ENCODE measurements at places on chromosomes 6 and 20. TPM values are rescaled to one million over a fixed set of nuclear protein-coding genes. Genes with fewer than 3 reads are reported as not detected.

GMEB2 gene
- total RNA-seq = 10.5 TPM

PNRC1 gene
- total RNA-seq = 12.7 TPM

MLIP gene
- not detected for total RNA-seq

CST2 gene
- total RNA-seq = not detected

GLP1R gene
- total RNA-seq = not detected

LAMA5 gene
- total RNA-seq = 240 TPM

EPPIN gene
- total RNA-seq = not detected

SLC24A3 gene
- not detected for total RNA-seq

LRP11 gene
- total RNA-seq = 54.5 TPM

GPR63 gene
- 0.98 TPM for total RNA-seq

ARID1B gene
- 18.5 TPM for total RNA-seq

TCP11 gene
- not detected for total RNA-seq

PFDN6 gene
- 69.3 TPM for total RNA-seq

TM9SF4 gene
- total RNA-seq = 29.4 TPM

ZNFX1 gene
- total RNA-seq = 16.4 TPM

BTNL2 gene
- not detected for total RNA-seq

TMEM14C gene
- total RNA-seq = 198 TPM

FKBP1C gene
- 0.58 TPM for total RNA-seq

TRIM15 gene
- total RNA-seq = not detected

ADGRF5 gene
- total RNA-seq = 0.14 TPM

NINL gene
- 6.5 TPM for total RNA-seq

SMOC2 gene
- not detected for total RNA-seq

RAB44 gene
- total RNA-seq = under 0.01 TPM

PHF3 gene
- 20.2 TPM for total RNA-seq

XKR7 gene
- 0.17 TPM for total RNA-seq

C20orf96 gene
- total RNA-seq = 3.9 TPM

CALHM5 gene
- total RNA-seq = 0.12 TPM

All from epithelial cell of proximal tubule (primary cell).